ENCODE measurements at places on chromosomes 6 and 20. TPM values are rescaled to one million over a fixed set of nuclear protein-coding genes. Genes with fewer than 3 reads are reported as not detected.
A peak's percentile ranks its signal among the peaks of the same experiment; 100 is the strongest.

Gene SPDEF
- not detected for total RNA-seq

Gene ASIP
- total RNA-seq: not detected

DNA sequence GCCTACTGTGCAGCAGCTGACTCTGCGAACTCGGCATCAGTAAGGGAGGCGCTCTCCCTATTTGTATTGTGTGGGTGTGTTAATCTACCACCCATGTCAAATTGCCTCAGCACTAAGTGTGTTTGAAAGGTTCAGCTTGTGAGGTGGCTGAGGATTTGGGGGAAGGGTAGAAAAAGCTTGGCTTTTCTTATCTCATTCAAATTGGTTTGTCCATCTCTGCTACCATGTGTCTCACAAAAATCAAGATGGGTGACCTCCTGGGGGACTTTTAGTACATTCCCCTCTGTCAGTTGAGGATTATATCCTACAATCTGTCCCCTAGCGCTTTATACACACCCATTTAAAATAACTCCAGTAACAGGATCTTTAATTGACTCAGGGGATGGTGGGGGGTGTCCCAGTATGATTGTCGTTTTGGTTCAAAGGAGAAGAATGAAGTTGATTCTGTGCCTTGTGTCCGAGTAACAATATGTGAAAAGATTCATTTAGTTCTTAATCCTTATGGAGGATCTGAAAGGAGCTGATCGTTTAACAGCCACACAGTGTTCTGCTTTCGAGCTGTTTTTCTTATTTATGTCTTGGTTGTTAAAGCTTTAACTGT, 609.6 kb downstream of the PKHD1 start:
- H3K27me3 ChIP-seq: no peaks in the 10 kb centered on the region
- H3K4me3 ChIP-seq: no peak overlapping the region
- DNase-seq: no peak
- H3K4me1 ChIP-seq: no peaks in the 10 kb centered on the region
- H3K27ac ChIP-seq: no peak overlapping the region

Gene AGPAT1
- 51.3 TPM for total RNA-seq

GRCh38 chr20:17807651-17808050, 107.9 kb downstream of the BANF2 start:
- H3K27me3 ChIP-seq: no peaks in the 10 kb centered on the region
- H3K36me3 ChIP-seq: no peaks in the 10 kb centered on the region
- no peak for DNase-seq

Gene ACOT8
- total RNA-seq: 62.7 TPM

DNA sequence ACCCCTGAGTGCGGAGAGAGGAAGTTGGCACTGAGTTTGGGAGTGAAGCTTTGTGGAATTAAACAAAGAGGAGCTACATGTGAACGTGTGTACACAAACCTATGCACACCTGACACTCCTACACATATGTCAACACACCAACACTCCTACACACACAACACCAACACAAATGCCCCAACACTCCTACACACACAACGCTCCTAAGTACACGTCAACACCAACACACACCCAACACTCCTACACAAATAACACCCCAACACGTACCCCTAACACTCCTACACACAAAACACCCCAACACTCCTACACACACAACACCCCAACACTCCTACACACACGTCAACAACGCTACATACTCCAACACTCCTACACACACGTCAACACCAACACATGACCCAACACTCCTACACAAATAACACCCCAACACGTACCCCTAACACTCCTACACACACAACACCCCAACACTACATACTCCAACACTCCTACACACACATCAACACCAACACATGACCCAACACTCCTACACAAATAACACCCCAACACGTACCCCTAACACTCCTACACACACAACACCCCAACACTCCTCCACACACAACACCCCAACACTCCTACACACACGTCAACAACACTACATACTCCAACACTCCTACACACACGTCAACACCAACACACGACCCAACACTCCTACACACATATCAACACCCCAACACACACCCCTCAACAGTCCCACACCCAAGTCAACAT, 40.1 kb upstream of the ZBP1 start:
- no peaks in the 10 kb centered on the region for H3K36me3 ChIP-seq
- H3K27me3 ChIP-seq: no peaks in the 10 kb centered on the region
- H3K4me3 ChIP-seq: no peak overlapping the region

GRCh38 chr6:154377726-154378125, 21.1 kb upstream of the IPCEF1 start:
- no peak for DNase-seq
- no peak overlapping the region for H3K27ac ChIP-seq
- no peaks in the 10 kb centered on the region for H3K4me1 ChIP-seq
- H3K36me3 ChIP-seq: no peaks in the 10 kb centered on the region

Gene C6orf15
- not detected for total RNA-seq

Gene DNAH8
- total RNA-seq: 4.8 TPM

DNA sequence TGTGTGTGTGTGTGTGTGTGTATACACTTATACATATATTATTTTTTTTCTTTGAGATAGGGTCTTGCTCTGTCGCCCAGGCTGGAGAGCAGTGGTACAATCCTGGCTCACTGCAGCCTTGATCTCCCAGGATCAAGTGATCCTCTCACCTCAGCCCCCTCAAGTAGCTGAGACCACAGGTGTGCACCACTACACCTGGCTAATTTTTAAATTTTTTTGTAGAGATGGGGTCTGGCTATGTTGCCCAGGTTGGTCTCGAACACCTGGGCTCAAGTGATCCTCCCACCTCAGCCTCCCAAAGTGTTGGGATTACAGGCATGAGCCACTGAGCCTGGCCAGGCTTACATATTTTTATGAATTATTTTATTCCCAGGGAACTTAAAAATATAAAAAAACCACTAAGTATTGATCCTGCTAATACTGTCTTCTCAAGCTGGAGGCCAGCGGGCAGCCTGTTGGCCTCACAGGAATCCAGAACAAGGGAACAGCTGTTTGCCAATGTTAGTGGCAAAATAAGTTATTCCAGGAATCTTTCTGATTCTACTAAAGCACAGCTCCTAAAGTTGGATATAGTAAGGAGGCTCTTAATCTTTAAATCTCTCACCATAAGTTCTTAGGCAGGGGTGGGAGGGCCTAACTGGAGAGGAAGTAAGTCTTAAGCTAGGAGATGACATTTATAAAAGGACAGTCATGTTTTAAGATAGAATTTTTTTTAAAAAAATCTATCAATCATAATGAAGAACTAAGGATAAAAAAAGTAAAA, 135.5 kb upstream of the NUP153 start:
- H3K4me3 ChIP-seq: no peak overlapping the region
- no peaks in the 10 kb centered on the region for H3K36me3 ChIP-seq
- H3K27ac ChIP-seq: no peak overlapping the region
- no peaks in the 10 kb centered on the region for H3K27me3 ChIP-seq
- H3K4me1 ChIP-seq: no peaks in the 10 kb centered on the region

Gene BCAS1
- total RNA-seq: 0.11 TPM

DNA sequence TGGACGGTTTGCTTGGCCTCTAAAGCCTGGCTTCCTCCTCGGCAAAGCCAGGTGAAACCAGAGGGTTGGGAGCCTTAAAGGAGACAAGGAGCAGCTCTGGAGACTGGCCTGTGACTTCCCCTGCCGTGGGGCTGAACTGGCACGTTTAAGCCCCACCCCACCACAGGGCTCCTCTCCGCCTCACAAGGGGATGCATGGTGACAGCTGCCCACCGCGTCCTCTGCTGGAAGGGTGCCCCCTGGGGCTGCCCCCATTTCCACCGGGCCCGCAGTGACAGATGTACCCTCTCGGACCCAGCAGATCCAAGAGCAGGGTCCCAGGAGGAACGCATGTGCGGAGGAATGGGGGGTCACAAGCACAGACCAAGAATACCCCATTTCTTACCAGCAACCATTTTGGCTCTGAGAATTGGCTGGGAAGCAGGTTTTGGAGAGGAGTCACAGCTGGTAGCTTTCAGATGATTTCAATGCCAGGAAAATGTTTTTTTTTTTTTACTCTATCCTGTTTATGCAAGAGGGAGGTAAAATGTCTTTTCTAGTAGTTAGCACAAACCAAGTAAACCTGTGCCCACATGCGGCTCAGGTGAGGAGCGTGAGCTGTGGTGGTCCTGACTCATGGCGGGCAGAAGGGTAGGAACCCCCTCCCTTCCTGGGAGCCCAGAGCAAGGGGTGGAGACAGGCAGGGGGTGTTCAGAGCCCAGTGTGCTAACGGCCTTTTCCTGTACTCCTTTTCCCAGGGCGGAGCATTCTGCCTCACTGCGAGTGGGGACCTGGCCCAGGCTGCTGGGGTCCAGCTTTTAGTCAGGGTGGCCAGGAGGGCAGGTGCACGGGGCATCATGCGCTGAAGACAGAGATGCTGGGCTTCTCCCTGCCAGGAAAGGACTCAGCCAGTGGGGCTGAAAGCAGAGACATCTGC, 33.0 kb downstream of the FRMD1 start:
- H3K4me3 ChIP-seq: no peak overlapping the region
- H3K27me3 ChIP-seq: no peaks in the 10 kb centered on the region
- DNase-seq: no peak

DNA sequence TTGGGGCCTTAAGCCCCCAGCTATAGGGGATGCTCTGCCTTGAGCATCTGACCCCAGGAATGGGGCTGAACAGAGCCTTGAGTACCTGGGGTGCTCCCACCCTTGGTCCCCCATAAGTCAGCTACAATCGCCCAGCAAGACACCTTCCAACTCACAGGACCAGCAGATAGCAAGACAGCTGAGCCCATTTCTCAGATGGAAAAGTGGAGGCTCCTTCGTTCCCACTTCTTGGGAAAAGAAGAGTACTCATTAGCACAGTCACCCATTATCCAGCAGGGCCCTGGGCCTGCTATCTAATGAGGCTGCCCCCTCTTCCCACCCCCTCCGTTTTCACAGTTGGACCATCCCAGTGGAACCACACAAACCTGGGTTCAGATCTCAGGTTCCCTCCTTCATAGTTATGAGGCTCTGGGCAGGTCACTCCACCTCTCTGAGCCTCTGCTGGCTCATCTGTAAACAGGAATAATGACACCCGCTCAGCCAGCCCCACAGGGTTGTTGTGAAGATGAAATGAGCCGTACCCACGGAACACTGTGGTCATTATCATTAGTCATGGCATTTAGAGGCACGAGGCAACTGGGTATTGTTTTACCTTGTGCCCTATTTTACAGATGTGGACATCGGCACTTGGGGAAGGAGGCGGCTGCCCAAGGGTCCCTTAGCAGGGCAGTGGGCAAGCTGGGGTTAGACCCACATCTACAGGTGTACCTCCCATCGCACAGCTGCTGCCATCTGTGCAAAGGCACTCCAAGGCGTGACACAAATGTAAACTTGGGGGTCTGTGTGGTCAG, 4.5 kb downstream of the LPIN3 start:
- H3K27ac ChIP-seq: peak overlapping the region; percentile 53
- no peaks in the 10 kb centered on the region for H3K27me3 ChIP-seq
- no peak for DNase-seq

Gene MOG
- total RNA-seq: not detected
